Mucosa of descending colon (tissue), 3 donors: ENCODE measurements at places on chromosomes 6 and 20. TPM values are rescaled to one million over a fixed set of nuclear protein-coding genes. Genes with fewer than 3 reads are reported as not detected.
A peak's percentile ranks its signal among the peaks of the same experiment; 100 is the strongest.

The OOEP gene
- total RNA-seq, result not detected

The RAB44 gene
- 0.32 TPM for total RNA-seq

The THEMIS gene
- total RNA-seq, result 1.2 TPM

The MUC22 gene
- not detected for total RNA-seq

The NCOA7 gene
- 49.6 TPM for total RNA-seq

The ELOVL2 gene
- 0.63 TPM for total RNA-seq

The OXT gene
- total RNA-seq, result 0.66 TPM

The SLC22A3 gene
- 1.4 TPM for total RNA-seq

The WFDC11 gene
- total RNA-seq, result not detected

The GLP1R gene
- not detected for total RNA-seq

The COL11A2 gene
- total RNA-seq, result 0.27 TPM

The NKX2-4 gene
- total RNA-seq, result not detected

The COL12A1 gene
- total RNA-seq, result 15.7 TPM

The SIRPB1 gene
- total RNA-seq, result 8.3 TPM

The THBS2 gene
- 3.7 TPM for total RNA-seq

The PRL gene
- not detected for total RNA-seq

The EMILIN3 gene
- 0.23 TPM for total RNA-seq

- no peak for DNase-seq
Observed at GRCh38 chr6:68778356-68779020, 143.4 kb downstream of the ADGRB3 start.

DNA sequence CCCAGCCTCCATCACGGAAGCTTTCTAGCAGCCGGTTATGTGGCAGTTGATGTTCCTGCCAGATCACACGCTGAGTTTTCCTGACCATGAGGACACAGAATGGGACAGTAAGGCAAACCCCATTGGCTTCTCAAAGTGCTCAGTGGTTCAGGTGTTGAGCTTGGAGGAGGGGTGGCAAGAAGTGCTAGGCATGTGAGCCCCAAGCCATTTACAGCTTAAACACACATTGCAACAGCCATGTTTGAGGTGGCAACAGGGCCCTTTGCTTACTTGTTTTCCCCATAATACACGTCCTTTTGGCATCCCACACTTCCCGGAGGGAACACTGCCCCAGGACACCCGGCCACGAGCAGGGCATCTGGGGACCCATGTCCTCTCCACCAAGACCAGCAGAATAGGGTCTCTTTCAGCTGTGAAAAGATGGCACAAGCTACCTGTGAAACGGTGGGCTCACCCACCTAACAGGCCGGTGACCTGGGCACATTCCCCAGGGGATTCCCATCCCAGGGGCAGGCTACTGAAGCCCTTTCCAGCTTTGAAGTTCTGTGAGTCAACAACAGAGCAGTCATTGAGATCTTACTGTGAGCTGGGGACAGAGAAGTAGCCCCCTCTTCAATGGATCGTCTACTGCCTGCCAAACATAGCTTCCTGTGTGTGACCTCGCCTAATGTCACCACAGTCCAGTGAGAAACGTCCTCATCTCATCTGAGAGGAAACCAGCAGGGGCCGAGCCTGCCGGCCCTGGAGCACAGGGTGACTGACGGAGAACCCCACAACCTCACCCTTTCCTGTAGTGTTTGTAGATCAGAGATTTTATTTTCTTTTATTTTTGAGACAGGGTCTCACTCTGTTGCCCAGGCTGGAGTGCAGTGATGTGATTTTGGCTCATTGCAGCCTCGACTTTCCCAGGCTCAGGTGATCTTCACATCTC is 4.0 kb upstream of the TLDC2 start:
- no peak for DNase-seq

- no peak for DNase-seq
Observed at GRCh38 chr6:33021917-33022316, 12.5 kb upstream of the HLA-DOA start.

DNA sequence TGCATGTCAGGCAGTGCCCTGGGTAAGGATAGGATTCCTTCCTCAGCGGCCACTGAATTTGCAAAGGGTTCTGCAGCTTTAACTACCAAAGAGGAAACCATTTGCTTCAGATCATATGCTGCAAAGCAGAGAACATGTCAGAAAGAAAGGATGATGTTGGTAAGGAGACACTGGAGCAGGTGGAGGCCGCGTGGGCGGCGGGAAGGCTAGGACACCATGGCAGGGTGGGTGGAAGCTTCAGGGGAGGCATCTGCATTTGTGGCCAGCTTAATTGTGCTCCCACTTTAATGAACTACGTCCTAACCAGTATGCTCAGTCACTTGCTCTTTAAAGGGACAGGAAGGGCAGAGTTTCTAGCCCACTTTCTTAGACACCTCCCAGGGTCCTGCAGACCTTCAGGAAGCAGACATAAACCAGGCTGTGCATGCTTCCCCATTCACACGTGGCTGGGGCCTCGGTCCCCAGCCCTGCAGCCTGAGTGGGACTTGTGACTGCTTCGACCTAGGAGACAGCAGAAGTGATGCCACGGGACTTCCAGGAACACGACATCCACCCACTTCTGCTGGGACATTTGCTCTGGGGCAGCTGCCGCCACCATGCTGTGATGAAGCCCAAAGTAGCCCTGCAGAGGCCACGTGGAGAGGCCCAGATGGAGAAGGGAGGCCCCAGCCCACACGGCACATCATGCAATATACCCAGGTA is 76.1 kb downstream of the GINS1 start:
- no peak for DNase-seq

DNA sequence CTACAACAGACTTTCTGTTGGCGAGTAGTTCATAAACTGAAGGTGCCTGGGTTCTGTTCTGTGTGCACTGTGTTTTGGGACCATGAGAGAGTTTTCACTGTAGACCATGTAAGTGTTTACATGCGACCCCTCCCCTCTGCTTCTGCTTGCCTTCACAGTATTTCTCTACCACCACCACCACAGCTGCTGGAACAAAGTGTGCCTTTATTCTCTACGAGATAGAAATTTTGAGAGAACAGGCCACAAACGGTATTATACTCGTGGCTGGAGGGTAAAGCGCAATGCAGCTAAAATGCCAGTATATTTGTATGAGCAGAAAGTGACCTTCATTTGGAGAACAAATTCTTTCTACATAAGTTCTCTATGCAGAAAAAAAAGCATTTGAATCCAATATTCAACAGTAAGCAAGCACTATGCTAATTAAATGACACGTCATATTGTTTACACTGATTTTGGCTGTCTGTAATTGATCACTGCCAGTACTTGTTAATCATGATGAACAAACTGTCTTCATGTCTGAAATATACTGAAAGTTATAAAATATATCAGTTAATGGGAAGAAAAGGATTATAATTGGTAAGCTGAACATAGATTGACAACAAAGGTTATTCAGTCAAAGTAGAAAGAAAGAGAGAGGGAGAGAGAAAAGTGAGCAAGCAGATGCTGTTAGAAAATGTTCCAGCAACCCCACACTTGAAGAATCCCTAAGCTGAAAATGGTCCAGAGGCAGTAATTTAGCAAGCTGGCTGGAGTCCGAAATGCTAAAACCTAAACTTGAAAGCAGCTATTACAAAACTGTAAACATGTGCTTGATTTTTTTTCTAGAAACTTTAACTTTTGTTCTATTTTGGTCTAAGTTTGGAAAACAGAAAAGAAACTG is 8.8 kb downstream of the CLDN20 start:
- no peak for DNase-seq

DNA sequence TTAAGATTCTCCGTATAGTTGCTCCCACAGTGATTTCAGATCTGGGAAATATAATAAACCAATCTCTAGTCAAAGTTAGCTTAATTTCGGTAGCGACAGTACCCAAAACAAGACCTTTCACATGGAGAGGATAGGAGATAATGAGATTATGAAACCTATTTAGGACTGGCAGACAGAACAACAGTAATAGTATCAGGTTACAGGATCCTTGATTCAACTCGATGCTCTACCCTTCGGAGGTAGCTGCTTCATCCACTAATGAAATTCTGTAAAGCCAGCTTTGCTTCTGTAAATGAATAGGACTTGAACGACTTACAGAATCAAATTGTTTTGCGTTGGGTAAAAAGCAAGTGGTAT is 534 bp upstream of the AKIRIN2 start:
- DNase-seq, result no peak

DNA sequence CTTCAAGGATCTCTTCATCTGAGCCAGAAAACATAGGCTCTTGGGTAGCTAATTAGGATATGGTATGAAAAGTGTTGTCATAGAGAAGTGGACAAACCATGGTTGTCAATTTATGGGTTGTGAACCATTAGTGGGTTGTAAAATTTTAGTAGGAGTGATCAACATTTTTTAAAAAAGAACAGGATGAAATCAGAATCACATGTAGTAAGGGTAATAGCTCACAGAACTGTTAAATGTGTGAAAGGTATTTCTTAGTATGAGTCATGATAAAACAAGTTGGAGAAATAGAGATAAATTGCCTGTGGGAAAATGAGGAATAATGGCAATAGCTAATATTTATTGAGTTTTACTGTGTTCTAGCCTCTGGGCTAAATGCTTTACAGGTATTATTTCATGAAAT is 113.4 kb downstream of the MAP3K4 start:
- DNase-seq, result no peak

- DNase-seq, result no peak
Observed at GRCh38 chr6:148306286-148306685, 36.4 kb upstream of the SASH1 start.

GRCh38 chr20:5491455-5491854 is 174.7 kb upstream of the PROKR2 start:
- DNase-seq, result no peak

GRCh38 chr20:46400828-46401477 is 5.5 kb downstream of the ELMO2 start:
- no peak for DNase-seq

- no peak for DNase-seq
Observed at GRCh38 chr20:45470937-45471336, 1.4 kb downstream of the WFDC2 start.

GRCh38 chr6:158409451-158409850 is 97.2 kb downstream of the TULP4 start:
- DNase-seq, result no peak

GRCh38 chr20:11274141-11274594 is 600.4 kb upstream of the JAG1 start:
- DNase-seq, result peak; percentile 57

DNA sequence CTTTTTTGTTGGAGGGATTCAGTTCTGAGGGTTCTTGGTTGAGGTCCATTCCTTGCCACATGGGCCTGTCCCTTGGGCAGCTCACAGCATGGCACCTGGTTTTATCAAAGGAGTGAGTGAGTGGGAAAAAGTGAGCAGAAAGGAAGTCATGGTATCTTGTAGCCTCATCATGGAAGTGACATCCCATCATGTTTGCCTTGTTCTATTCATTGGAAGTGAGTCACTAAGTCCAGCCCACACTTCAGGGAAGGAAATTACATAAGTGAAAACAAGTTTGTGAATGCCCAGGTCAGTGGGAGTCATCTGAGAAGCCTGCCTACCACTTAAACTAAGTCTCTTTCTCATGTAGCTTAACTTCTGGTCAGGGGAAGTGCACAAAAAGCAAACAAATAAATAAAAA is 32.8 kb upstream of the ZNFX1 start:
- DNase-seq, result no peak

DNA sequence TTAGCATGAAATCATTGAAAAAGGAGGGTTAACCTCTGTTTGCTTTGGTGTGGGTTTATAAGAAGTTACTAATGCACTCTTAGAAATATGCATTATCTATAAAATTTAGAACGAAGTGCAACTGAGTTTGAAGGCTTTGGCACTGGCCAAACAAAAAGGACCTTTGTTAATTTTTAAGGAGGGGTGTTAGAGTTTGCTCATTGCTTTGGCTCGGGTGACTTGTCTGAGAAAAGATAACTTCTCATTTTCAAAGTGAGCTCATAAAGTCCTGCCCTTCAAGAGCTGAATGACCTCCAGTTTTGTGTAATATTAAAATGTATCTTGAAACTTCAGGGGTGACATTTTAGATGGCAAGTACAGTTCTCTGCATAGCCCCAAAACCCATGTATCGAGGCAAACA is 25.9 kb downstream of the NEDD9 start:
- no peak for DNase-seq

DNA sequence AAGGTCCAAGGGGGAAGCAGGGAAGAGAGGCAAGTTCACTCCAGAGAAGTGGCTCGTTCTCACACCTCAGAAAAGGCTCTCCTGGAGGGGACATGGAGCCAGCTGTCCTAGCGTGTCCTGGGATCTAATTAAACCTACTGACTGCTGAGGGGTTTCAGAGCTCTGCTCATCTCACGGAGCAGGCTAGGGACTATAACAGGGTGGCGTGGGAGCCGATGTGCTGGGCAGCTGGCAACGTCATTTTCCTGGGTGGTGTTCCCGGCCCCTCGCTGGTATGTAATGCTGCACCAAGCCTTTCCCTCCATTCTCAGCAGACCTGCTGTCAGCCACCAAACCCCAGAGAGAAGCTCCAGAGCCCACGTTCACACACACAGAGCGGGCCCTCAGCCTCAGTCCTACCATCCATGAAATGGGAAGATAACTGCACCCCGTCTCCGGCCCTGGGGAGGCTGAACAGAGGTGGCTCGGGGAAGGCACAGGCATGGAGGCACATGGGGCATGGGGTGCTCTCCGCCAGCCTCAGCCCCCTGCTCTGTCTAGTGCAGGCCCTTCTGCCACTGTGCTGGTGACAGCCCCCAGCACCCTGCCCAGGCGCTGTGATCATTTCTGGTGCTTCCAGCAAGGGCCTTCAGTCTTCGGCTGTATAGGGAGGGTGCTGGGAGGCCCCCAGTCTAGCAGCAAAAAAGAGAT is 1.9 kb downstream of the CST7 start:
- no peak for DNase-seq

DNA sequence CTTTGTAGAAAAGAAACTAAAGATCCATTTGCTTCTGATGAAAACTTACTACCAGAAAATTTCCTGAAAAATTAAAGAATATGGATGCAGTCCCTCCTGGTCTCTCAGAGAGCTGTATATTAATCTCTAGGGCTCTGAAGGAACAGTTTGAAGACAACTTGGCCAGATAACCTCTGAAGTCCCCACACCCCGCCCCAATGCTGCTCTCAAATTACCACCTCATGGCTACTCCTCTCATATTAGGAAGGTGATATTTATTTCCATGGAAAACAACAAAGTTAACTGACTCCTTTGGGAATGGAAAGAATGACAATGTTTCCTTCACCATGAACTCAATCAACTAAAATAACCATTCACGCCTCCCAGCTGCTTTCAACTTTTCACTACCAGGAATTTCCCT is 408.4 kb upstream of the FLRT3 start:
- no peak for DNase-seq

DNA sequence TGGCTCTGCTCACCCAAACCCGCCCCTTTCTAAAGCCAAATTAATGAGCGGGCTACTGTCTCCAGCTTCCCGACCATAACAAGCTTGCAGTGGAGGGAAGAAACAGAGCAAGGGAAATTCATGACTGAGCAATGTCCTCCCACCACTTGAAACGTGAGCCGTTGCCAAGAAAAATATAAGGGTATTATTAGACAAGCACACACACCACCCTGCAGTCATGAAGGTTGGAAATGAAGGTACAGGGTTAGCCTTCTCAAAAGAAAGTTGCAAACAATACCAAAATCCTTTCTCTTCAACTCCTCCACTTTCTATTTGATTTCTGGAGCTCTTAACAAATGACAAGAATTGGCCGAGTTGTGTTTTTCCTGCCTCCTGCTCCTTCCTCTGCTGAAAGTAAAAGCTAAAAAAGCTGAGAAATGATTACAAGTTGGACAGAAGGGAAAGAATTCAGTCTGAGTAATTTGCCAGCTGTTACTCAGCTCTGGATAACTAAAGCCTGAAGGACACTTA is 151.1 kb upstream of the B3GAT2 start:
- DNase-seq, result no peak

- no peak for DNase-seq
Observed at GRCh38 chr6:99022039-99022609, 74.4 kb upstream of the FBXL4 start.
